IMR-90 (cell line): ENCODE measurements at places on chromosomes 4 and X. TPM values are rescaled to one million over a fixed set of nuclear protein-coding genes. Genes with fewer than 3 reads are reported as not detected.

TCEAL2 gene
- not detected in 2 replicates for total RNA-seq

ADRA2C gene
- under 0.01 and 0.28 TPM in 2 replicates for total RNA-seq

SCLT1 gene
- total RNA-seq, result 7.7 and 15.3 TPM in 2 replicates

GPR143 gene
- not detected in 2 replicates for total RNA-seq

FDCSP gene
- not detected in 2 replicates for total RNA-seq

ADH1C gene
- not detected in 2 replicates for total RNA-seq

NLRP2B gene
- not detected in 2 replicates for total RNA-seq

ADGRL3 gene
- 2.2 and 2.5 TPM in 2 replicates for total RNA-seq

CXCL9 gene
- total RNA-seq, result not detected in 2 replicates
